ENCODE measurements at places on chromosomes 6 and 20.

DNA sequence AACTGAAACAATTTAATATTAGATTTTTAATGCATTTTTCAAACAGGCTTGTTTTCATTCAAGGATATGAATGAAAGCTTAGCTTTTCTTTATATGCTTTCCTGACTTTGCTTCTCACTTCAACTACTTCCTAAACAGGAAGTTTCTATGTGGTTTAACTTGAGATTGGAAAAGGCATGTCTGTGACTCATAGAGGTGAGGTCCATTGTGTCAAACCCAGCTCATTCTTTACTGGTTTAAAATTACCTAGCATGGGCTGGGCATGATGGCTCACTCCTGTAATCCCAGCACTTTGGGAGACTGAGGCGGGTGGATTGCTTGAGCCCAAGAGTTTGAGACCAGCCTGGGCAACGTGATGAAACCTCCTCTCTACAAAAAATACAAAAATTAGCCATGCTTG is 34.4 kb downstream of the EFHC1 start:
- no peak for DNase-seq

DNA sequence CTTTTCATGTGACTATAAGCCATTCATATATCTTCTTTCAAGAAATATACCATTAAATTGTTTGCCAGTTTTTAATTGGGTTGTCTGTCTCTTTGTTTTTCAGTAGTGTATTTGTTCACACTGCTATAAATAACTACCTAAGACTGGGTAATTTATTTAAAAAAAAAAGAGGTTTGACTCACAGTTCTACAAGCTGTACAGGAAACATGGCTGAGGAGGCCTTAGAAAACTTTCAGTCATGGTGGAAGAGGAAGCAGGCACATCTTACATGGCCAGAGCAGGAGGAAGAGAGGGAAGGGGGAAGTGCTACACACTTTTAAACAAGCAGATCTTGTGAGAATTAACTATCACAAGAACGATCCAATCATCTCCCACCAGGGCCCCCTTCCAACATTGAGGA is 255.3 kb downstream of the EPM2A start:
- no peak for DNase-seq

- no peak for DNase-seq
Observed at GRCh38 chr20:52828199-52828598, 144.0 kb upstream of the TSHZ2 start.

GRCh38 chr6:81812401-81812800 is 59.9 kb upstream of the TENT5A start:
- DNase-seq = no peak
